G401 (cell line): ENCODE measurements at places on chromosomes 5 and 9. TPM values are rescaled to one million over a fixed set of nuclear protein-coding genes. Genes with fewer than 3 reads are reported as not detected.

IFNA4 gene
- not detected in 2 replicates for total RNA-seq

- DNase-seq, result no peak
These were observed 36.8 kb upstream of the SSBP2 start for GRCh38 chr5:81787474-81788242.

DNA sequence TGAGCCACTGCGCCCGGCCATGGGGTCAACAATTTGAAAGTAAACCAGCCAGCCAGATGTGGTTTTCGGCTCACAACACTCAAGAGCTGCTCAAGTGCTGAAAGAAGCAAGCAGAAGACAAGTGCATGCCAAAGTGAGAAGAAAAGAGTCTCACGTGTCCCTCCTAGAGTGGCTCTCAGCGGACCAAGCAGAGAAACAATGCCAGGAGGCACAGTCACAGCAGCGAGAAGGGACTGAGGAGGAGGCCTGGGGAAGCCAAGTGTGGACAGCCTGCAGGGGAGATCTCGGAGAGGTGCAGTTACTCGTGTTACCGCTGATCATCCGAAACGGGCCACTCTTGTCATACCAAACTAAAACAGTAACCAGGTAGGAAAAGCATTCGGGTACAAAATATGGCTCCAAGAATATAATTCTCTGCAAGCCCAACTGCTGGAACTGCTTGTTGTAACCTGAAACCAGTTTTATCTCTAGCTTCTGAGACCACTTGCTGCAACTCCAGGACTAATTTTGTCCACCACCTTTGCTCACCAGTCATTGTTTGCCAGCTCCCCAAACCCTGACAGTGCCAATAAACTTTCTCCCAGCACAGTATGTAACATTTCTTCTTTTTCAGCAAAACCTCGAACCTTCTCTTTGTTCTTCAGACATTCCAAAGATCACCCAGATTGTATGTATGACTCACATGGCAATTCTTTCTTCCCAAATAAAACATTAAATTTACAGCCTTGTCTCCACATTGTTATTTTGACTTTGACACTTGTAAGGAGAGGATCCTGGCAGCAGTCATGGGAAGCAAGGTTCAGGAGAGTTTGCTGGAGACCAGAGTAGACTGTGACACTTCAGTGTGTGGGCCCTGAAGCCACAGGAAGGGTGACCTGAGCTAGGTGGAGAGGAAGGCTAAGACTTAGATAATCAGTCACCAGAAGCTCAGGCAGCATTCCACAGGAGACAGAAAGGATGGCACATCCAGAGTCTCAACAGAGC lies 6.3 kb downstream of the SLC35D2 start:
- DNase-seq, result no peak

- no peak for DNase-seq
These were observed 20.9 kb downstream of the CHD1 start for GRCh38 chr5:98907951-98908350.

DNA sequence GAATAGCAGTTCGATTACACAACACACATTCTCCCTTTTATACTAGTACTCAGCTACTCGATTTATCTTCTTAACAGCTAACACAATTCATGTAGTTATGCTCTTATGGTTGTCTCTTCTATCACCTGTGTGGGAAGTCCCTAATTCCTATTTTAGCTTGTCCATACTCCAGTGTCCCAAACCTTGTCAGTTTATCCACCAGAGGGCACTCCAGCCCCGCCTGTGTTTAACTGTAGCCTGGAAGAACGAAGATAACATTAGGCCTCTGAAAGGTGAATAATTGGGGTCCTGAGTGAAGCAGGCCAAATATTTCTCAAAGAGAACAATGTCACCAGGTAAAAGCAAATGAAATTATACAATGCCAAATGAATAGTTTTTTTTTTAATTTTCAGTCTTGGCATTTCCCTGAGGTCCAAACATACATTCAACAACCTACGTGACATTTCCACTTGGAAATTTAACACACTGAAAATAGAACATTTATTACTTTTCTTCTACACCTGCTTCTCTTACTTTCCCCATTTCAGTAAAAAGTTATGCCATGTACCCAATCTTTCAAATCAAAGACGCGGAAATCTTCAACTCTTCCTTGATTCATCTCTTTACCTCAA lies 560.7 kb downstream of the HTR1A start:
- peak; percentile 75 for DNase-seq

GRCh38 chr9:127854960-127855359 lies 502 bp upstream of the ENG start:
- DNase-seq, result no peak

- DNase-seq, result no peak
These were observed 465.3 kb upstream of the CLINT1 start for GRCh38 chr5:158324236-158324635.

DNA sequence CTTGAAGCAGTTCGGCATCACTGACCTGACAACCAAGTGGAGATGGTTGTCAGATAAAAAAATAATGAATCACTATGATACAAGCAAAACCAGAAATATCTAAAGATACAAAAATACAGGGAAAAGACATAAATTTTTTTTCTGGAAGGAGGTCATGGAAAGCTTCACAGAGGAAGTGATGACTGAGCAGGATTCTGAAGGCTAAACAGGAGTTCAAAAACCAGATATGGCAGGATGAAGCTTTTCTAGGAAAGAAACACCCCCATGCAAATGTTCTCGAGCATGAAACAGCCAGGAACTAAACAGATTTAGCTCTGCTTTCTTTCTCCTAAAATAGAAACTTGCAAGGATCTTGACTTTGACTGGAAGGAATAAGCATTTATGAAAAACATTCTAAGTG lies 60.7 kb upstream of the IFNE start:
- DNase-seq, result no peak

- DNase-seq, result no peak
These were observed 132.7 kb downstream of the COL23A1 start for GRCh38 chr5:178457471-178457870.

- DNase-seq, result no peak
These were observed 236.7 kb upstream of the CCNH start for GRCh38 chr5:87649455-87649854.
